ENCODE measurements at places on chromosomes 4 and X.

DNA sequence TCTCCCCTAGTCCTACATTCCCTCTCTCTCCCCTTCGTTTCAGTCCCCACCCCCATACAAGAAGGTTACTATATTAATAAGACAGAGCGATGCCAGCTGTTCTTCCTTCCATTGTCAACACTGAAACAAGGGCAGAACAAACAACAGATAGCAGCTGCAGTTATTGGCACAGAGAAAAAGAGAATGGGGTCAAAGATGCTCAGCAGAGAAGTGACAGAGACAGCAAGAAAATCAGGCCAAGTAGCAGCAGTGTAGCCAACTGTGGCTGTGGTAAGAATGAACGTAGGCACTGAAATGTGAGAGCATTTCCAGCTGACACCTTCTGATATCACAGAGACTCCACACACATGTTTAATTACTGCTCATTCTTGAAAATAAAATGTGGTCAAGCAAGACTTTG, 641.8 kb downstream of the FSTL5 start:
- peak; percentile 73 for DNase-seq

DNA sequence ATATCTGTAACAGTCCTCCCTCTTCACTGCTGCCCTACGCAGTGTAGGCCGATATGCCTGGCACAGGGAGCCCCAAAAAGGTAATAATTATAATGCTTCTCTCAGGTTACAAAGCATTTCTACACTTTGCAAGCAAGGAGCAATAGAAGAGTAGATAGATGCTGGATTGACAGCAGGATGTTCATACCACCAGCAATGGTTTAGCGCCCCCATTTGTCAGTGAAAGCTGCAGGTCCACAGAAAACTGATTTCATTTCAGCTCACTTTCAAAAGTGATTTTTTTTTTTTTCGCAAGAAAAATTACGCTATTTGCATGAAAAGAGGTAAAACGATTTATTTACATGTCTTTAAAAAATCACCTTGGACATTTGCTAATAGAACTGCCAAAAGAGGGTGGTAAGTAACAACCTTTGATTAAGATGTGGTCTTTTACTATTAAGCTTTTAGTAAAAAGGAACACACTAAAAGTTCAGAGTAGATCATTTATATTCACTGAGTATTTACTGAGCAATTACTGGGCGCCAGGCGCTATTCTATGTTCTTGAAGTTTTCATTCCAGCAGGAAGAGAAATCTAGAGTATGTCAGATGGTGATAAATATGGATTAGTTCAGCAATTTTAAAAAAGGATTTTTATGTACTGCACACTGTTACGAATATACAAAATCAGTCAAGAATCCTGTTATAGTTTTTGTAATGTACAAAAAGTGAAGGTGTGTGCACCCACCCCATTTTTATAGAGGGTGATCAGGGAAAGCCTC, 34.4 kb downstream of the HPF1 start:
- no peak for DNase-seq

- no peak for DNase-seq
Observed at GRCh38 chr4:7756561-7757355, 182.9 kb downstream of the AFAP1 start.

DNA sequence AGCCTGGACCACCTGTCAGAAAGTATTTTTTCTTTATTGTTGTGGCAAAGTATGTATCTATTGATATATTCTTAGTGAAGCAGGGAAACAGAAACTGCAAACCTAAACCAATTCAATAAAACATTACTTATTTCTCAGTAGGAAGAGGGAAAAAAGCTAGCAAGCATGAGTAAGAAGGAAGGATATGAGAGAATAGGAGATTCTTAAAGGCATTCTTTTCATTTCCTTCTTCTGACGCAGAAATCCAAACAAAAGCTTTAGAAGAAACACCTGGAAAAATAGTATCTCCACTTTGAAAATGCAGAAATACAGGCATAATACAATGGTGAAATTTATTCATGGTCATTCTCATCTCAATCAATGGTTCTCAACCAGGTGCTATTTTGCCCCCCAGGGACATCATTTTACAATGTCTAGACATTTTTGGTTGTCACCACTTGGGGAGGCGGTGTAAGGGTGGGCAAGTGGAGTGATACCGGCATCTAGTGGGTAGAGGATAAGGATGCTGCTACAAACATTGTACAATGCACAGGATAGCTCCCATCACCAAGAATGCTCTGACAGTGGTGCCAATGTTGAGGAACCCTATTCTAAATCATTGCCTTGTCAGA, 21.7 kb upstream of the ATXN3L start:
- no peak for DNase-seq

DNA sequence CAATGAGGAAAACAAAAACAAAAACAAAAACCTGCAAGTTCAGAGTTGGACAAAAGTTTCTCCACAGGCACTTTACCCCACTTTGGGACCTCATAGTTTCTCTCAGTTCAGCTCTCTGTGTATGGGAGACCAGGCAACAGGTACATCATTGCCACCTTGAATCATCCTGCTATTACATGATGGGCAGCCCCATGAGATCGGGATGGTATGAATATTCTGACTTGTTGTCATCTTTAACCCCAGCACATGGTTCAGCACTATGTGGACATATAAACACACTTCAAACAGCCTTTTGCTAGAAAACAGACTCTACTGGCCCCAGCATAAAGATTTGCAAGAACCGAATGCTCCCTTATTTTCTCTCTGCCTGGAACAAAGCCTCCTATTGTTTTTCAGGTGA, 176.9 kb upstream of the SCML1 start:
- no peak for DNase-seq

DNA sequence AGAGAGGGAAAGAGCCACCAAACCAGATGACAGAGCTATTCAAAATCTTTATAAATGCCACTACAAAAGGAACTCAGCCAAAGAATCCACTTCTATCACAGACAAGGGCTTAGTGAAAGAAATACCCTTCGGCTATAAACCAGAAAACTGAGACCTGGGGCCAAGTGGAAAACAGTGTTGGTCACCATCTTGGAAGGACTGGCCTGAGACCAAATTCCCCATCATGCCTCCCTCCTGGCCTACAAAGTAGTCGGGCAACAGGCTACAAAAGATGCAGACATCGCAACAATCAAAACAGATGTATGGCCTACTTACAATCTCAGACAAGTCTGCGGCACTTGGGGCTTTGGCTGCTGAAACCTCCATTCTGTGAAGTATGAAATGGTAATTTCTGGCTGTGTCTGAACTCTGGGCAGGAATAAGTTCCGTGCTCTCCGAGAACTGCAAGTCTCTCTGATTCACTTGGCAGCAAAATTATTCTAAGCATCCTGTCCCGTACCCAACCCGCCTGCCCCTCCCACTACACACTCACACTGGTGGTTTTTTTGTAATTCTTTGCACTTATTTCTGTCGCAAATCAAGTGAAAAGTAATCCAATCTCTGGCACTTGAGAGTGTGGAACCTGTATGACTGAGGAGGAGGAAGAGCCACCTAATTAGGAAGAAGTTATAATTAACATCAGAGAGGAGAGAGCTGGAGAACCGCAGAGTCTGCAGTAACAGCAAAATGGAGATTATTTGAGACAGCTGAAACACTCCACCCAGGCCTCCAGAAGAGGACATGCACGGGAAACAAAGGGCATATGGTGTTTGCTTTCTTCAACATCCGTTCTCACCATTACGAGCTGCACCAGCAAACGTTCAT, 87.8 kb downstream of the SH3KBP1 start:
- peak; percentile 78 for DNase-seq

DNA sequence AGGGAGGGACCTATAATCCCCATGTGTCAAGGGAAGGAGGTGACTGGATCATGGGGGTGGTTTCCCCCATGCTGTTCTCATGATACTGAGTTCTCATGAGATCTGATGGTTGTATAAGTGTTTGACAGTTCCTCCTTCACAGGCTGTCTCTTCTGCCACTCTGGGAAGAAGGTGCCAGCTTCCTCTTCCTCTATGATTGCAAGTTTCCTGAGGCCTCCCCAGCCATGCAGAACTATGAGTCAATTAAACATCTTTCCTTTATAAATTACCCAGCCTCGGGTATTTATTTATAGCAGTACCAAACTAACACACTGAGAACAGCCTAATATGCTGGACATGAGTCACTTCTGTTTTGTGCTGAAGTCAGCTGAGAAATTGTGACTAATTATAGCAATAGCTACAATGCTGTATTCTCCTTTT, 656.9 kb upstream of the CPEB2 start:
- DNase-seq = no peak

GRCh38 chr4:129095811-129096454, at the start of gene C4orf33:
Gene C4orf33 (plus strand): TSS chr4:129096152. CDS start chr4:129102611, 6,459 bp downstream.
- no peak for DNase-seq

DNA sequence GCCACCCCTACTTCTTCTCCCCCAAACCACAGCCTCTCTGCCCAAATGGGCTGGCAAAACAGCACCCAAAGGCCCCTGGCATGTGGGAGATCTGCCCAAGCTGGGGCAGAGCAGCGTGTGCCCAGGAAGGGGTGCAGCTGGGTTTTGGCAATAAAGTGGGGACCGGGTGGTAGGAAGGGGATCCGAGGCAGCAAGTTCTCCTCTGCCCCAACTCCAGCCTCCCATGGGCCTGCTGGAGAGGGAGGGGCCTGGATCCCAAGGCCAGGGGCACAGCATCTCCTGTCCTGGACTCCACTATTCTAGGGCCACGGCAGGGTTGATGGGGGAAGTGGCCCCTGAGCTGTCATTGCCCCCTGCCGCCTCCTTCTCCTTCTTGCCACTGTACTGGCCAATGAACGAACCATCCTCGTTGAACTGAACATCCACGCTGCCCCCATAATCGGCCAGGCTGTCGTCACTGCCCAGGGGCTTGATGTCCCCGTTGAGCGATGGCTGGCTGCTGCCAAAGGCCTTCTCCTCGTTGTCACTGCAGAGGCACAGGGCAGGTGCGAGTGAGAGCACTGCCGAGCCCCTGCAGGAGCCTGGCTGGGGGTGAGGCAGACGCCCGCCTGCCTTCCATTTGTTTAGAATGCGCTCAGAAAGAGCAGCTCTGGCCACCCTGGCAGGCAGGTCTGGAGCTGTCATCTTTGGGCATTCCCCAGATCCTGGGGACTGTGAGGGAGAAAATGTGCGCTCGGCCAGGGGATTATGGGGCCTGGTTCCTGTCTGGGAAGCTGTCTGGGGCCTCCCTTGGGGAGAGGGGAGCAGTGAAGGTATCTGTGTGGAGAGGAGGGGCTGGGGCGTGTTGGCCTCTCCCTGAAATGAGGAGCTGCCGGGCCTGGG, 23.4 kb downstream of the L1CAM start:
- DNase-seq = no peak

- DNase-seq = no peak
Observed at GRCh38 chrX:109774706-109775105, 41.6 kb upstream of the ACSL4 start.

DNA sequence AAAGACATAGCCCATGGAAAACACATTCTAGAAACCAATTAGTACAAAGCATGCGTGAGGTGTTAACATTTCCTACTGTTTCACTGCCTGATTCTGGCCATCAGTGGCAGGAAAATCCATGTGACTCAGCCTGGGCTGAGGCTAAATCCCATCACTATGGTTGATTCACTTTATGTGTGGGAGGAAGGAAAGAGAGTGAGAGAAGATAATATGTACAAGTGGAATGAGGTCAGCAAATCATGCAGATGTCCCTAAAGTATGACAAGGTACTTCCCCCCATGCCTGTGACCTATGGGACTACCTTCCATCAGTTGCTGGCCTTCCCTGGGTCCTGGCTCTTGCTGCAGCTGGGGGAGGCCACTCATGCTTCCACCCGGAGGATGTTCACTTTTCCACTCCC, 64.2 kb upstream of the MAP3K15 start:
- DNase-seq = no peak

GRCh38 chr4:86910369-86910768, 18.1 kb upstream of the C4orf36 start:
- no peak for DNase-seq

DNA sequence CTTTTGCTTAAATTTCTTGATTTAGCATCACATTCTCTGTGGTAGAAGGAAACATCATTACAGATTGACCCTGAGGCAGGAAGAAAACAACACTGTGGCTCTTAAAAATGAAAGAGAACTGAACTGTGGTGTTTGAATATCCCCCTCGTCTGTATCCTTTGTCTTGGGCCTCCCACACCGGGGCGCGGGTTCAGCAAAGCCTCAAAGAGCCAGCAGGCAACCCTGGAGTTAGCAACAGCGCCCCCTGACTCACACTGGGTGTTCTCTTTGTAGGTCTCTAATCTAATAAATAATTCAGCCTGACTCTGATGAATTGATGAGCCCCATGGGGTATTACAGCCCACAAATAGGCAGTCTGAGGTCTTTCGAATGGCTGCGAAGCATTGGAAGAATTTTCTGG, 46.1 kb upstream of the CTSO start:
- no peak for DNase-seq

- no peak for DNase-seq
Observed at GRCh38 chr4:113582737-113583136, 178.8 kb downstream of the CAMK2D start.

DNA sequence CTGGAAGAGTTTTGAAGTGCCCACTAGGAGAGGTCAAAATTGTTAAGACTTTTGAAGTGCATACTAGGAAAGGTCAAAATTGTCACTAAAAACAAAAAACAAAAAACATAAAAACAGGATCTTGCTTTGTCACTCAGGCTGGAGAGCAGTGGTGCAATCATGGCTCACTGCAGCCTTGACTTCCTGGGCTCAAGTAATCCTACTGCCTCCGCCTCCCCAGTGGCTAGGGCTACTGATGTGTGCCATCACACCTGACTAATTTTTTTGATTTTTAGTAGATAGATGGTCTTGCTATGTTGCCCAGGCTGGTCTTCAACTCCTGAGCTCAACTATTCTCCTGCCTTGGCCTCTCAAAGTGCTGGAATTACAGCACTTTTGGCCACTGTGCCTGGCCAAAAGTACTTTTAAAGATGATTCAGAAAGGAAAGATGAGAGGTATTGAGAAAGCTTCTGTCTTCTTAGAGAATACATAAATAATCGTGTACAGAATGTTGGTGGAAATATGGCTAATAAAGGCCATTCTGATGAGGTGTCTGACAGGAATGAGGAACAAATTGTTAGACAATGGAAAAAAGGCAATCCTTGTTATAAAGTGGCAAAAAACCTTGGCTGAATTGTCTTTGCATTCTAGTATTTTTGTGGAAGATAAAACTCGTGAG, 43.3 kb upstream of the STX18 start:
- no peak for DNase-seq

- DNase-seq = no peak
Observed at GRCh38 chr4:95263960-95264359, 284.8 kb downstream of the UNC5C start.

DNA sequence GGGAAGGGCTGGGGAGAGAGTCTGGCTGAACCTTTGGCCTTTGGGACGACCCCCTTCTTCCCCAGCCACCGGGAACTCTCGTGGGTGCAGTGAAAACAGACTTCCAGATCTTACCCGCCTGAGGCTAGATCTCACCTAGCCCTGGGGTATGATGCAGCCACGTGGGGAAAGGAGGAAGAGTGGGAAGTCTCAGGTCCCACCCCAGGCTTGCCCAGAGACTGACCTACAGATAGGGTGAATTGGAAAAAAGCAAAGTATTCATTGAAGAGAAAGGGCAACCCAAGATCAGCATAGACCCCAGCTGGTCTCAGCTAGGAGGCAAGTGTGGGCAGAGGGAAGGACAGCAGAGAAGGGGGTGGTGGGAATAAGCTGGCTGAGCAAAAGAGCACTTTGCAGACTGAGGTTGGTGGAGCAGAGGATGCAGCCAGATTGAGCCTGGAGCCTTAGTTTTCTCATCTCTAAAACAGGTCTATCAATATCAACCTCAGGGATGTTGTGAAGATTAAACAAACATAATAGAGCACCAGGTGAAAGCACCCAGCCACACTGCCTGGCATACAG, 4.2 kb upstream of the EFNB1 start:
- no peak for DNase-seq
